ENCODE measurements at places on chromosomes 1 and 21.

DNA sequence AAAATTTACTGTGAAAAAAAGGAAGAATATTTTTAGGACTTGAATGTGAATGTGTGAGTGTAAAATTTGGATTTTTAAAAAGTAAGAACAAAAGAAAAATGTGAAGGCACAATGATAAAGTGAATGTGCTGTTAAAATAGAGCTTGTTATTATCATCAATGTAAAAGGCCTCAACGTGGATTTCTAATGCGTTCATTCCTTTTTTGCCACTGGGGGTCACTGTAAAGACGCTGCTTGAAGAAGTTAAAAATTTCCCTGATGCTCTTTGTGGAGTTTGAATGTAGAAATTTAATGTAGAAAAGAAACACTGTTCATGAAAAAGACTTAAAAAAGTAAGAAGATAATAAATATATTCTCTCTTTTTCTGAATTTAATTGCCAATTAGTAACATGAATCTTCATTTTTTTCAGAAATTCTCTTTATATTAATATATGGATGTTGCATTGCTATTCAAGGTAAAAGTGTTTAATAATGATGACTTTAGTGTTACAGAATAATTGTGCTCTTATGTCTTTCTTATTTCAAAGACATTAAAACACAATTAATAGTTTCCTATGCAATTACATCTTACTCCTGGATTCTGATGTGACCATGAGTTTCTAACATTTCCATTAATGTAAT is 161.5 kb downstream of the DNM3 start:
- peak; percentile 61 for DNase-seq

DNA sequence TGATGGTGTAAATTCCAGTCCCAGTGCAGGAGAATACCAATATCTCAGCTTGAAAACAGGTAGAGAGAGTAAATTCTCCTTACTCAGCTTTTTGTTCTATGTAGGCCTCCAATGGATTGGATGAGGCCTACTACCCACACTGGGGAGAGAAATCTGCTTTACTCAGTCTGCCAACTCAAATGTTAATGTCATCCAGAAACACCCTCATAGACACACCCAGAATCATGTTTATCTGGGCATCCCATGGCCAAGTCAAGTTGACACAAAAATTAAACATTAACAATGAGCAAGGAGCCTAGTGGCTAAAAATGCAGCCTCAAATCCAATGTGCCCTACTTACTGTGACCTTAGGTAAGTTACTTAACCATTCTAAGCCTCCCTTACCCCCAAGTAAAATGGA is 6.9 kb upstream of the HLX start:
- no peak for DNase-seq

- no peak for DNase-seq
These were observed 82.1 kb upstream of the F3 start for GRCh38 chr1:94623560-94624148.

DNA sequence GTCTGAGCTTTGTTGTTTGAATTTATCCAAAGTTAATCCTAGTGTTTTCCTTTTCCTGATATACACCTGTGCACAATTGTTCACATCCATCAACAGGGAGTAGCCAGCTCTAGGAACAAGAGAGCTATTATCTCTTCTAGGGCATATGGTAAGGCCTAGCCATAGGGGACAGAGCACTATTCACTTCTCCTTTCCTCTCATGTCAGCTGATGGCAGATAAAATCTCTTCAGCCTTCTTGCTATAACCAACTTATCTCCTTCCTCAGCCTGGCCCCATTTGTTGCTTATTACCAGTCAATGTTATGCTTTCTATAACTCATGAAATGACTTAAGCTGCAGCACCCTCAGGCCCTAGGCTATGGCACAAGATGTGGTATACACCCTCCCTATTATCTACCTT is 38.9 kb downstream of the PATJ start:
- DNase-seq, result no peak

DNA sequence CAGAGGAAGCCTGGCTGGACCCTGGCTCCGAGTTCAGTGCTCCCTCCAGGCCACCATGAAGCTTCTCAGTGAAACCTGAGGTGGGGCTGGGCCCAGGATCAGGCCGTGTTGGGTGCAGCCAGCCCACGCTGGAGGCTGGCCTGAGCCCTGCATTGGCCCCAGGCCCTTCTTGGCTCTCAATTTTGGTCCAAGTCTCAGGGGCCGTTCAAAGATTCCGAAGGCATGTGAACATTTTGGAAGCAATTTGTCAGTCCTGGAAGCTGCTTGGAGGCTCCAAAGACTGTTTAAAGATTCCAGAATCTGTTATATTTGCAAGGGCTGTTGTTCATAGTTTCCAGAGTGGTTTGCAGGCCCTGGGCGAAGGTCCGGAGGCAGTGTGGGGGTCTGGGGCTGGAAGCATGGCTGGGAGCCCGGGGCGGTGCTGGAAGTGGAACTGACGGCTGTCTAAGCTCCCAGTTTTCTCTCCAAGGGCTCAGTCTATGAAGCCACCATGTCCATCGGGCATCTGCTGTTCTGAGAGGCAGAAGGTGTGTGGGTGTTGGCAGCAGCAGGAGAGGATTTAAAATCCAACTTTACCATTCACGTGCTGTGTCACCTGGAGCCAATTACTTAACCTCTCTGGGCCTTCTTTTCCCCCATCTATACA is 104.9 kb downstream of the EPHB2 start:
- DNase-seq, result peak; percentile 90

DNA sequence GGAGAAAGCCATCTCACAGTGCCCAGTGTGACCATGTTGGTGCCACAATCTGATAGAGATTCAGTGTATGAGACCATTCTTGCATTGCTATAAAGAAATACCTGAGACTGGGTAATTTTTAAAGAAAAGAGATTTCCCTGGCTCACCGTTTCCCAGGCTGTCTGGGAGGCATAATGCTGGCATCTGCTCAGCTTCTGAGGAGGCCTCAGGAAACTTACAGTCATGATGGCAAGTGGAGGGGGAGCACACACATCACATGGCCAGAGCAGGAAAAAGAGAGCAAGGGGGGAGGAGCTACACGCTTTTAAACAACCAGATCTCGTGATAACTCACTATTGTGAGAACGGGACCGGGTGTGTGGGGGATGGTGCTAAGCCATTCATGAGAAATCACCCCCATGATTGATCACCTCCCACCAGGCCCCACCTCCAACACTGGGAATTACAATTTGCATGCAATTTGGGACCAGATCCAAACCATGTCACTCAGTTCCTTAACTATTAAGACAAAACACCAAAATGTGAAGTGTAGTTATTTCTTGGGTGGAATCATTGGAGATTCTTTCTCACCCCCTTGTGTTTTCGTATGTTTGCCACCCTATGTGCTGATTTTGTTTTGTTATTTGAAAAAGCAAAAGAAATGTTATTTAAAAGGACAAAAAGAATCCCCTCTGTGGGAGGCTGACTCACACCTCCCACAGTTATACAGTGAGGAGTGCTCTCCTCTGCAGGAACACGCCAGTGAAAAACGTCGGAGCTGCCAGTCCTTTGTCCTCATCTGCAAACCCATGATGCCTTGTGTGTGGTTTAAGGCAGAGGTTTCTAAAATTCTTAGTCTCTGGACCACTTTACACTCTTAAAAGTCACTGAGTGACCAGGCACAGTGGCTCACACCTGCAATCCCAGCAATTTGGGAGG is 46.9 kb upstream of the IFNLR1 start:
- DNase-seq, result no peak

GRCh38 chr1:30706528-30706927 is 16.9 kb downstream of the MATN1 start:
- DNase-seq, result peak; percentile 46

DNA sequence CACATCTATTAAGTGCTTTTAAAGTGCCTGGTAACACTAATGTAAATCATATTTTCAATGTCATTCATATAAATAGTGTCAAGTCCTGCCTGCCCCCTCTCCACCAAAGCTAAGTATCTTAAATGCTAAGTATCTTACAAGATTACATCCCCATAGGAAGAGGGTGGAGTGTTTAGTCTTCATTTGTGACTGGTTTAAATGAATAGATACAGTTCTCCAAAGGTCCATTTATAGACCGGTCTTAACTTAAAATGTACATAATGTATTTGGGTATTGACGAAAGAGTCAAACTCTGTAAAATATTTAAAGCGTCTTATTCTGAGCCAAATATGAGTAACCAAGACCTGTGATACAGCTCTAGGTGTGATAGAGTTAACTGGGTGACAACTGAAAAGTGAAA is 60.2 kb downstream of the POU2F1 start:
- no peak for DNase-seq

GRCh38 chr1:209227171-209227570 is 356.3 kb upstream of the CAMK1G start:
- no peak for DNase-seq

- no peak for DNase-seq
These were observed 459.3 kb downstream of the ADGRL2 start for GRCh38 chr1:82260051-82260450.

- no peak for DNase-seq
These were observed 8.0 kb upstream of the PLXNA2 start for GRCh38 chr1:208251911-208252835.

GRCh38 chr21:43874085-43874805 is 9.2 kb downstream of the AGPAT3 start:
- DNase-seq, result no peak

DNA sequence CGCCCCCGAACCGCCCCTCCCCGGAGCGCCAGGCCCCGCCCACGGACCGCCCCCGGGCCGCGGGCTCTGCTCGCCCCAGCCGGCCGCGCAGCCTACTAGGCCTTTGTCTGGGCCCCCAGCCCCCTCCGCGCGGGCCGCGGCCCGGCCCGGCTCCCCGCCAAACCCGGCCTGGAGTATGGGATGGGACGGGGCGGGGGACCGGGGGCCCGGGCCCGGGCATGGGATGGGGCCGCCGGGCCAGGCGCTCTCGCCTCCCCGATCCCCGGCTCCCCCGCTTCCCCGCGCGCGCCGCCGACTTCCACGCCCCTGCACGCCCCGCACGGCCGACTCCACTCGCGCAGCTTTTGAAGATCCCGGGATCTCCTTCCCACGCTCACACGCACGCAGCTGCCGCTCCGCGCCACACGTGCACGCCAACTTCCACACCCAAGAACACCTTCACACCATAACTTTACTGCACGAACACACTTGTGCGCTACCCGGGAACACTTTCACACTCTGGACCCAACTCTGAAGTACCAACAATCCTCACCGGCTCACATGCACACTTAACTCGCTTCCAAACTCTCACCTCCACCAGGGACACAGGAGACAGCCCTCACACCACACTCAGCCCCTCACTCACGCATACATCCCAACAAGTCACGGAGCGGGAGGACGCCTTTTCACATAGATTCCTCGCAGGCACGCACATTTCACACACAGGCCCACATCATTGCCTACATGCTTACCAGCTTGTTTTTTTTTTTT is 437 bp upstream of the HSPG2 start:
- DNase-seq, result peak; percentile 93

- peak; percentile 25 for DNase-seq
These were observed 2.7 kb upstream of the HDGF start for GRCh38 chr1:156754219-156754618.

GRCh38 chr1:31639543-31639942 is 5.1 kb downstream of the PEF1 start:
- no peak for DNase-seq

DNA sequence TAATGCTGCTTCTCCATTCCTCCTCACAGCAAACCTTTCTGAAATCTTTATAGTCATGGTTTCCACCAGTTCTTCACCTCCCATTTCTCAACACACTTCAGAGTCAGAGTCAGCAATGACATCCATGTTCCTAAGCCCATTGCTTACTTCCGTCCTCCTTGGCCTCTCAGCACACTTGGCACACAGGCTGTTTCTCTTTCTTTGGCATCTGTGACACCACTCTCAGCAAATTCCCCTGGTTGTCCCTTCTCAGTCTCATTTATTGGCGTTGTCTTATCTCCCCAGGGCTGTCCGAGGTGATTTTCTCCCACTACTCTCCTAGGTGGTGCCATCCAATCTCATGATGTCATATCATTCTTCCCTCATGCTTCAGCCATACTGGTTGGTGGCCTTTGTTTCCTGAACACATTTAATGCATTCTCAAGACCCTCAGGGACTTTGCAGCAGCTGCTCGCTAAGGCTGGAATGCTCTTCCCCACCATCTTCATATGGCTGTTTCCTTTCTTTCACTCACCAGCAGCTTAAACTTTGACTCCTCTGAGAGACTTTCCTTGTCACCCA is 3.3 kb upstream of the LGALS8 start:
- no peak for DNase-seq

DNA sequence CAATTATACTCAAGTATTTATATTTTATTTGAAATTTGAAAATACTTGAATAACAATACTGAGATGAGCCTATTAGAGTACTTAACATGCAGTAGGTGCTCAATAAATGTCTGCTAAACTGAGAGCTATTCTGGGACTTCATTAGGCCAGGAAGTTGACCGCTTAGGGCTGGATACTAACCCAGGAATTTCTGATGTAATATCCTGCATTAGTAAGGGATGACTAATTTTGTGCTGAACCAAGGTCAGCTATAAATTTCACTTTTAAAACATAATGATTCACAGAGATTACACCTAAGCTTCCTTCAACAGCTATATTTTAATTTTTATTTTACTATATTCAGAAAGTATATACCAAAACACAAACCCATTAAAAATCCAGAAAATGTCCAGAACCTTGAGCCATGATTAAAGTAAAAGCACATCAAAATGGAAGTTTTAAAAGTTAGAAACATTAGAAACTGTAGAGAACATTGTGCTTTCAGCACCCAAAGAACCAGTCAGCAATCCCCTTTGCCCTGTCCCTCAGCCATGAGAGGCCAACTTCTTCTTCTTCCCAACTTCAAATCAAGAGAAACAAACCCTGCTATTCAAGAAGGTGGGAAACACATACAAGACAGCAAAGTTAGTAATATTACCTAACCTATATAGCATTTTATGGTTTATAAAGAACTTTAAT is 35.4 kb downstream of the WNT2B start:
- no peak for DNase-seq

- DNase-seq, result no peak
These were observed 215.6 kb downstream of the DENND1B start for GRCh38 chr1:197559655-197560054.

GRCh38 chr1:100543640-100544039 is 5.7 kb downstream of the GPR88 start:
- DNase-seq, result no peak

GRCh38 chr1:223319905-223320580 is 43.9 kb downstream of the SUSD4 start:
- no peak for DNase-seq

- no peak for DNase-seq
These were observed 33.7 kb upstream of the ARF1 start for GRCh38 chr1:228048659-228049298.

- DNase-seq, result no peak
These were observed 24.3 kb upstream of the SLC30A1 start for GRCh38 chr1:211603191-211603701.

DNA sequence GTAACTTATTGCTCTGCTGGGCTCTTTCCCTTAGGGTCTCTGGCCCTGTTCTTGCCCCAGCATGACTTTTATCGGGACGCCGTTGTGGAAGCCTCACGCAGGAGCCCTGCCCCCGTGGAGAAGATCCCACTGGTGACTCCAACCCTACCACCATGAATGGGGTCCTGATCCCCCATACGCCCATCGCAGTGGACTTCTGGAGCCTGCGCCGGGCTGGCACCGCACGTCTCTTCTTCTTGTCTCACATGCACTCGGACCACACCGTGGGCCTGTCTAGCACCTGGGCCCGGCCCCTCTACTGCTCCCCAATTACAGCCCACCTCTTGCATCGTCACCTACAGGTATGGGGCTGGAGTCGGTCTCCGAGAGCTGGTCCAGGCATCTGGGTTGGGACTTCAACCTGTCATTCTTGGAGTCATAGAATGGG is 322 bp downstream of the DCLRE1B start:
- no peak for DNase-seq

Measured in femur (tissue), 1 donor.